Fibroblast of pulmonary artery (primary cell): ENCODE measurements at places on chromosomes 3 and 15.

GRCh38 chr3:139689122-139689521, 11.3 kb upstream of the NMNAT3 start:
- no peak for DNase-seq

GRCh38 chr3:15637131-15637951, 35.8 kb downstream of the BTD start:
- DNase-seq, result no peak

DNA sequence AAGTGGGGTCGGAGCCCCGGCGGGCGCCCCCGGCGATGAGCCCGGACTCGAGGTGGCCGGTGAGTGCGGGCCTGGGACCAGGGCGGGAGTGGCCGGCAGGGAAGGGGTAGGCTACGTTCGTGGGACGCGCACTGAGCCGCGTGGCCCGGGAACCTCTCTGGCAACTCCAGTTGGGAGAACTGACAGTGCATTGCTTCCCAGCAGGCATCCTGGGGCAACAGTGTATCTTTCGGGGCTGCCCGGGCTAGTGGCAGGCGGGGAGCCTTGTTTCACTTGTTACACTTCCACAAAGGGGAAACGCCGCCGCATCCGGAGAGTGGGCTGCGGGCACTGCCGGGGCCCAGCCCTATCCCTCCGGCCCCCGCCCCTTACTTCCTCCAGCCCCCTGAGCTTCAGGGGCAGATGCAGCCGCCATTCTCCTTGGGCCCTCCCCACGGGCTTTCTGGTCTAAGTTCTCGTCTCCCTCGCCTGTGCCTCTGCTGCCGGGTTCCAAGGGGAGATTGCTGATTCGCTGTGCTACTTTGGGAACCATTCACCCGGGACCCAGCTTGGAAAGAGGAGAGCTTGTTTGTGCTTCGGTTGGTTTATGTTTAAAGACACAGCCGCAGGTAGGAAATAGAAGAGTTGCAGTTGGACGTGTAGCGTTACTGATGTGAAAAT, 675 bp downstream of the BRPF1 start:
- no peak for DNase-seq

DNA sequence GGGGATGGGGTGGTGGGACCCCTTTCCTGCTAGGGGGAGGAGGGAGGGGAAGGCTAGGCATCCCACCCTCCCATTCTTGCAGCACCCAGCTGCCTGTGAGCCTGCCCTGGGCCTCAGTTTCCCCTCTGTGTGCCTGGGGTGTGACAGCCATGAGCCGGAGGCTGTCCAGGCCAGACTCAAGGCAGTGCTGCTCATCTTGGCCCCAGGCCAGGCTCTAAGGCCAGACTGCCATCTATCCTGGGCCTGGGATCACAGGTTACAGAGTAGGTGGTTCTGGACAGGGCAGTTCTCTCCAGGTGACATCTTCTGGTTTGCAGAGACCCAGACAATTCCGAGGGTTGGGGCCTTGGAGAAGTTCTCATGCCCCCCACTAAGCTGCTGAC, 3.3 kb upstream of the VILL start:
- DNase-seq, result no peak

DNA sequence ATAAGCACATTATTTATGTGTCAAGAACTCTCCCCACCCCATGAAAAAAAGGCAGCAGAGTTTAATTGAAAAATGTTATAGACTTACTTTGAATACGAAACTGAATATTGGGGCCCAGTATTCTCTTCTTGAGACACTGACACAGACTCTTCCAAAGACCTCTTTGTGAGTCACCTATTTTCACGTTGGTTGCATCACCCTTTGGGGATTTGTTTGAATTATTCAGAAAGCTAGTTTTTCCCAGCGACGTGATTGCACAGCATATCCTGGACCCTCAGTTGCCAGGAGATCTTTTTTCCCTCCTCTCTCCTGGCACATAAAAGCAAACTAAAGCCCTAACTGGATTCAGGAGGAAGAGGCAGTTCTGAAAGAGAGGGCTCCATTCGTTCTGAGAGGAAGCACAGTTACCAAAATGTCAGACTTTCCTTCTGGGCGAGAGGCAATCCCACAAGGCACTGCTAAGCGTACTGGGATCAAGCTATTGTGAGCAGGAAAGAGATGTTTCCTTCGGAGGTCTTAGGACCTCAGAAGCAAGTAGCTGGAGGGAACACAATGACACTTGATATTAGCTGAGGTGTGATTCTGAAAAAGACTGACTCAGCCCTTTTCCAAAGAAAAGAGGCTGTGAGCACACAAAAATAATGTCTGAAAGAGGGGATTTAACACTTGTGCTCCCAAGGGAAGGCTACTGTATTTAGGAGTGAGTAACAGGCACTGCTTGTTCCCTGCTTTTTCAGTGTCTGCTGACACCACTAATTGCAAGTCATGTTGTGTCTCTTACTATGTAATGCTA, 65.8 kb upstream of the CADPS start:
- DNase-seq, result no peak

DNA sequence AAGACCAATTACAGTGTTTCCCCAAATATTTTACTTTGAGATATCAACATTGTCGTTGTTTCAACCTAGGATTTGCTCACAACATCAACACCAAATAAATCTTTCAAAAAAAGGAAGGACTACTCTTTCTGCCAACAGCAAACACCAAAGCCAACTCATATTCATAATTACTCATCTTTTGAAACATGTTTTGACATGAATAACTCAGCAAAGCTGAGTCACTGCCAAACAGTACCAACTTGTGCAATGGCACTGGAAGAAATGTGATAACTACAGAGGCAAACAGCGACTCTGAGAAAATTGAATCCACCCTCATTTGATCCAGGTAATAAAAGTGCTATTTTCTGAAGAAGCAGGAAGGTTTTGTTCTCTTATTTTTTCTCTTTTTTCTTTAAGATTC, 67.2 kb downstream of the PEX5L start:
- peak; percentile 16 for DNase-seq
